Foreskin keratinocyte (primary cell): ENCODE measurements at places on chromosomes 3 and 15. TPM values are rescaled to one million over a fixed set of nuclear protein-coding genes. Genes with fewer than 3 reads are reported as not detected.

DNA sequence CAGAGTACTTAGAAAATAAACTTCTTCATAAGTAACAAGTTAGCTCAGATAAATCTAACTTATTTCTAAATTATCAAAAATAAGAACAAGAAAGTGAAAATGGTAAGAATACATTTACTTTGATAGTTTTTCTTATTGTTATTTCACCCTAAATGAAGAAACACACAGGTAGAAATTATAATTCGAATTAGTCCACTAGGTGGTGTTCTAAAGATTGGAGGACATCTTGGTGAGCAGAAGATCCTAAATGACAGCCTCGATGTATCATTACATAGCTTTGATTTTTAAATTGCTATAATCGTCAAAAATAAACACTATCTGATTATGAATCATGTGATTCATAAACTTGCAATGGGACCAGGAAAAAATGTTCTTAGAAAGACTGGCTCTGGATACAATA, 280.8 kb upstream of the UBE2E2 start:
- no peak for DNase-seq

DNA sequence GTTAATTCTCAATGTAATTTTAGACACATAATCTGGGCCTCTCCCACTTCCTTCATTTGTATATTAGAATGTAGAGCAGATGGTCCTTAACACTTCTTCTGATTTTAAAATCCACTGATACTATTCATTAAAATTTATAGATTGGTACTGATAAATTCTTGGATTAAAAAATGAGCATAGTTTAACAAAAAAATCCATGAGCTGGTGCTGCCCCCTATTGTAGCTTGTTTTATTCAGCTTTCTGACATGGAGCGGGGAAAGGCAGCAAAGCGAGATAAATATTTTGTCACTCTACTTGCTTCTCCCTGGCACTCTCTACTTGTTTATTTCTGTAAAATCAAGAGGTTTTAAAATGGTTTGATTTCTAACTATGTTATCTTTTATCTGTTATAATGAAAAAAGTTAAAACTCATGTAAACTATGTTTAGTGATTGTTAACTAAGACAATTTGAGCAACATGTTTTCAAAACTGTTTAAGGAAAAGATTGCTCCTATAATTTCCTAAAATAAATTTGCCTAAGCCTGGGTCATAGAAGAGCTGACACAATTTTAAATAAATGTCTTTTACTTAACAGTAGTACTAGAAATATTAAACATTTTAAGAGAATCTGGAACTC, 26.5 kb upstream of the PLOD2 start:
- DNase-seq: no peak

PLS1 gene
- polyA plus RNA-seq: 3.8 and 6.1 TPM in 2 replicates

PLA2G4F gene
- polyA plus RNA-seq: 0.91 and 1.2 TPM in 2 replicates

DNA sequence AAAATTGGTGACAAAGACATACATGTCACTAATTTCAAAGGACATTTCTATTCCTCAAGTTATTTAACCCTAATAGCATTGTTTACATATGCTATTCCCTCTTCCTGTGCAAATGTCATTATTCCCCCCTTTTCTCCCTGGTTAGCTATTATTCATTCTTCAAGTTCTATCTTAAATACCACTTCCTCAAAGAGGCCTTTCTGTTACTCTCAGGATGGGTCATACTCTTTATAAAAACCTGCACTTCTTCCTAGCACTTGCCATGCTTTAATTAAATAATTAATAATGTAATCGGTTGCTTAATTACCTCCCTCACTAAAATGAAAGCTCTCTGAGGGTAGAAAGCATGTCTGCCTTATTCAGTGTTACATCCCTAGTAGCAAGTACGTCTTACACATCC, 88.5 kb downstream of the XRN1 start:
- no peak for DNase-seq

DNA sequence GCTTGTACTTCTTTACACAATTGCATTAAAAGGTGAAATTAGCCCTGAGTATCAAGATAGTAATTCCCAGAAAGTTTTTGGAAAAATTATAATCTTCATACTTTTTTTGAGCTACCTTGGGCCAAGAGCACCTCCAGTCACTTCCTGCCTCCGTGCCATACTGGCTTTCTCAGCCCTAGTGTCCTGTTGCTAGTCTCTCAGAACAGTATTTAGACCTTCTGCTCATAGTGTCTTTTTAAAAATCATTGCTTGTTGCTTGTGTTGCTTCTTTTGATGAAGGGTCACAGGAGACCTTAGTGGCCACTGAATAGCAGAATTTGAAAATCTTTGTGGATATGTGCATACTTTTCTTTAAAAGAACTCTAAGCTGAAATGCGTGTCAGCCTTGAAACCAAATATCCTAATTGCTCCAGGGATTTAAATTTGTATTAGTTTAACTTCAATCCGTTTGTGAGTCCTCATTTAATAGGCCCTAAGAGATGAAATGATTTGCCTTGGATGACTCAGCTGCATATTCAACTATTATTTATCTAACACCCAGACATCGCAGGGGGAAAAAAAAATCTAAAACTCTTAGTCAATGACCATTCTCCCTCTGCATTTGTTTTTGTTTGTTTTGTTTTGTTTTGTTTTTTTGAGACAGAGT, 29.1 kb upstream of the LXN start:
- DNase-seq: no peak

DNA sequence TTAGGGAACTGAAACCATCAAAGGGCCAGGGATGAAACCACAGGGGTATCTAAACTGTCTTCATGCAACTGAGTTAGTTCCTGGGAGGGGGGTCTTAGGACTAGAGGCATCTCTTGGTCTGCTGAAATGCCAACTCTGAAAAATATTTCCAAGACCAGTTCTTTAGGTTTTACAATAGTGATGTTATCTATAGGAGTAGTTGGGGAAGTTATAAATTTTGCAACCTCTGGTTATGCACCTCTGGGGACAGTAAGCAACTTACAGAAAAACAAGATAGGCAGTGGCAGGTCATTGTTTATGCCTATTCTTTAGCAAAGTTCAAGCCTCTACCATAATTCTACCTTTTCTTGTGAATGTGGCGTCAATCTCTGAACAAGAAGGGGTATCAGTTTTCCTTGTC, 60.5 kb upstream of the MINAR1 start:
- DNase-seq: no peak

RUBCN gene
- polyA plus RNA-seq: 4.4 and 4.9 TPM in 2 replicates

DNA sequence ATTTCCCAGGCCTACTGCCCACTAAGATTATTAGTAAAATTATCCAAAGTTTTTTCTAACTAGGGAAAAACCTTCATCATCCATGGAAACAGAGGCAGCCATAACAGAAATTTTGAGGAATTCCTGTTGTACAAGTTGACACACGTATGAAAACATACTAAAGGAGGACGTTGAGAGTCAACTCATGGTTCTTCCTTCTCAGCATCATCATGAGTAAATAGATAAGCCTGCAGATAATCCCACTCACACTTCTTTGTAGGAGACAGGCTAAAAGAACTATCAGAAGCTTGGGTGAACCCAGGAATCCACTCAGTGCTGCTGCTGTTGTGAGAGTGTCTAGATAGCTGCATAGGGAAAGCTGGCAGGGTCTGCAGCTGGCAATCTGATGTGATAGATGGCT, 694.8 kb upstream of the NR2F2 start:
- peak; percentile 25 for DNase-seq

GRCh38 chr3:128557531-128558280, 64.7 kb upstream of the GATA2 start:
- DNase-seq: no peak

DNA sequence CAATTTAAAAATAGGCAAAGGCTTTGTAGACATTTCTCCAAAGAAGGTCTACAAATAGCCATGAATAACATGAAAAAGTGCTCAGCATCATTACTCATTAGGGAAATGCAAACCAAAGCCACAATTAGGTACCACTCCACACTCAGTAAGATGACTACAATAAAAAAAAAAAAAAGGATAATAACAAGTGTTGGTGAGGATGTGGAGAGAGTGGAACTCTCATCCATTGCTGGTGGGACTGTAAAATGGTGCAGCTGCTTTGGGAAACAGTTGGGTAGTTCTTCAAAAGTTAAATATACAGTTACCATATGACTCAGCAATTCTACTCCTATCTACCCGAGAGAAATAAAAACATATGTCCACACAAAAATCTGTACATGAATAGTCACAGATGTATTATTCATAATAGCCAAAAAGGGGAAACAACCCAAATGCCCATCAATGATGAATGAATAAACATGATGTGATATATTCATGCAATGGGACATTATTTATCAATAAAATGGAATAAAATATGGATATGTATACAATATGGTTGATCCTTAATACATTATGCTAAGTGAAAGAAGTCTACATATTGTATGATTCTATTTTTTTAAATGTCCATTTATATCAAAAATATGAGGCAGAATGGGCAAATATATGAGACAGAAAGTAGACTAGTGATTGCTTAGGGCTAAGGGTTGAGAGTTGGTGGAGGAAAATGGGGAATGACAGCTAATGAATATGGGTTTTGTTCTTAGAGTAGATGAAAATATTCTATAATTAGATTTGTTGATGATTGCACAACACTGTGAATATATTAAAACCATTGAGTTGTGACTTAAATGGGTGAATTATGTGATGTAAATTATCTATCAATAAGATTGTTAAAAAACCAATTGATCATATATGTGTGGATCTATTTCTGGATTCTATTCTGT, 66.1 kb upstream of the SMAD3 start:
- no peak for DNase-seq

DNA sequence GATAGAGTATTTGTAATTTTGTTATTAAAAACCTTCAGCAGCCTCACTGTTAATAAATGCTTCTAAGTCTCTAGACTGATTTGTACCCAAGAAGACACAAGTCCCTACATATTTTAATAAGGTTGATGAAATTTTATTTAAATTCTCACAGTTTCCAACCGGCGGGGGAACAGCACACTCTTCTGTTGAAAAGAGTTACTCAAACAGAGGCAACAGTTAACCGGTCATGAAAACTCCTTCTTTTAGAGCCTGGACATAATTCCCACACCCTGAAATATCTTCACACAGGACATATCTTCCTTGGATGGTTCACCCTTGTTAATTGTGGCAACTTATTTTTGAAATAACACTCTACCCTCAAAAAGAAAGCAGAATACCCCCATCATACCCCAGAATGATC, 278.8 kb downstream of the FOXP1 start:
- DNase-seq: no peak

DNA sequence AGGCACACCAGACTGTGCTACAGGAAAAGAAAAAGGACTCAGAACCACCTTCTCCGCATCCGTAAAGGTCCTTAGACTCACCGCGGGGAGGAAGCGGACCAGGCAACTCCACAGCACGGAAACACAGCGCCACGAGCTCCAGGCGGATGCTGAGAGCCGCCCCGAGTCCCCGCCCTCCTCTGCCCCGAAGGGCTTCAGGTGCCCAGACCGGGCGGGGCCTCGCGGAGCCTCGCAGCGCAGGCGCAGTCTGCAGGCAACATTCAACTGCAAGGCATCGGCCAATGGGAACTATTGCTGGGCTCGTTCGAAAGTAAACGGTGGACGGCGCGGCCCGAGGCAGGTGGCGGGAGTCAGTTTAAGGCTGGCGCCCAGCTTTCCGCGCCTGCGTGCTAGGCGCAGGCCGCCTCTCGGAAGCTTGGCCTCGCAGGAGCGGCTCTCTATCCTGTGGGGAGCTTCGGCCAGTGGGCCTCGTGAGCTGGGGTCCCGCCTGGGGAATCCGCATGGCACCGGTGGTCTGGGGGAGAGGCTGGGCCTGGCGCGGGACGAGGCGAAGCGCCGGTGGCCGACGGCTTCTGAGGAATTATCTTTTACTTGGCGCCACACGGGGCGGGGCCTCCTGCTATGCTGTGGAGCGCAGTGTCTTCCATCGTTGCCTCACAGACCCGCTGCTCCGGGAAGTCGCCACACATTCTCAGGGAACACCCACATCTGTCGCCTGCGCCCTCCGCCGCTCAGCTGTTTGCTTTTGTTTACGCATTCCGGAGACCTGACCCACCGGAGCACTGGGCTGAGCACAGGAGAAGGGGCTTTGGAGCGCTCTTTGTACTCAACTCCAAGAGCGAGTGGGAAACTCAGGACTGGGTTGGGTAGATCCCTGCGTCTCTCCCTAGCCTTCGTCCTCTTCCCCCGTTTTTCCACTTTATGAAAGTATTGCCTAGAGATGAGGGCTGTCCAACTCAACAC, at the start of gene TRIM59:
TRIM59 (minus strand) TSS at position 151 of the 963 bp plus-strand sequence. CDS start 10,603 bp downstream, outside the sequence.
- DNase-seq: peak; percentile 96

- no peak for DNase-seq
Measured at GRCh38 chr3:171129827-171130226, 103.3 kb upstream of the SLC2A2 start.

BCL2A1 gene
- polyA plus RNA-seq: not detected in 2 replicates

GP5 gene
- polyA plus RNA-seq: not detected in 2 replicates

- DNase-seq: no peak
Measured at GRCh38 chr3:60337421-60337820, 913.8 kb downstream of the FHIT start.

GRCh38 chr15:86855307-86856291, 775.9 kb downstream of the AGBL1 start:
- no peak for DNase-seq

DNA sequence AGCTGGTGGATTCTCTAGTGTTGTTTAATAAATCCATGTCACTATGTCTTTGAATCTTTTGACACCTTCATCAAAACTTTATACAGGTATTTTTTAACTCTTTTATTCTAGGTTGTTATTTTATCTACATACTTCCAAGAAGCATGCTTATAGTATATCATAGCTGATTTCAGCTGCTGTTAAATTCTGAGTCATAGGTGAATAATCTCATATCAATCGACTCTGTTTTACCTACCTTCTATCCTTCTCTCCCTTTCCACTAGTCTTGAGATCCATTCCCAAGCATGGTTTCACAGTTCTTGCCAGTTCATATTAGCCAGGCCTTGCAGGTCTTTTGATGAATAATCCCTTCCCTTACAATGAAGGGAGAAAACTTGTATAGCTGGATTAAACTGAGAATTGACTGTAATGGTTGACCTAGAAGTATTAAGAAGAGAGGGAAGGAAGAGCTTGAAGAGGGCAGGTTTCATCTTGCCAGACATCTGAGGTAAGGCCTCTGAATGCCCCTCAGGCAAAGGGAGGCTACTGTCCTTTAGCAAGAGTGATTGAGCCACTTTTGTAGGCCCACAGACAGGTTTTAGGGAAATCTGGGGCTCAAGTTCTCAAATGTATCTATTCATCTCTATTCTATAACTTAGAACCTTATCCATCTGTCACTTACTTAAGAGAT, 146.4 kb downstream of the EPHA6 start:
- DNase-seq: peak; percentile 81

PATL2 gene
- 0.18 and 0.19 TPM in 2 replicates for polyA plus RNA-seq

DNA sequence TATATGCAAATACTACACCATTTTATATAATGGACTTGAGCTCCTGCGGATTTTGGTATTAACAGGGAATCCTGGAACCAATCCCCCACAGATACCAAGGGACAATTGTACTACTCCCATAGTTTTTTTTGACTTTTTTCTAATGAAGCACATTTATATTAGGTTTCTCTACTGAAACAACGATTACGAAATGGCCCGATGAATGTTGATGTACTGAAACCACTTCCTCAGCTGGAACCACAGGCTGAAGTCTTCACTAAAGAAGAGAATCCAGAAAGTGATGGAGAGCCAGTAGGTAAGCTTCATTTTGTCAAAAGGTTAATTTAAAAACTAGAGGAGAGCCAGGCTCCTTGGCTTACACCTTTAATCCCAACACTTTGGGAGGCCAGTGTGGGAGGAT, 121.5 kb upstream of the LRRFIP2 start:
- DNase-seq: no peak
